ENCODE measurements at places on chromosomes 6 and 20. TPM values are rescaled to one million over a fixed set of nuclear protein-coding genes. Genes with fewer than 3 reads are reported as not detected.

DNA sequence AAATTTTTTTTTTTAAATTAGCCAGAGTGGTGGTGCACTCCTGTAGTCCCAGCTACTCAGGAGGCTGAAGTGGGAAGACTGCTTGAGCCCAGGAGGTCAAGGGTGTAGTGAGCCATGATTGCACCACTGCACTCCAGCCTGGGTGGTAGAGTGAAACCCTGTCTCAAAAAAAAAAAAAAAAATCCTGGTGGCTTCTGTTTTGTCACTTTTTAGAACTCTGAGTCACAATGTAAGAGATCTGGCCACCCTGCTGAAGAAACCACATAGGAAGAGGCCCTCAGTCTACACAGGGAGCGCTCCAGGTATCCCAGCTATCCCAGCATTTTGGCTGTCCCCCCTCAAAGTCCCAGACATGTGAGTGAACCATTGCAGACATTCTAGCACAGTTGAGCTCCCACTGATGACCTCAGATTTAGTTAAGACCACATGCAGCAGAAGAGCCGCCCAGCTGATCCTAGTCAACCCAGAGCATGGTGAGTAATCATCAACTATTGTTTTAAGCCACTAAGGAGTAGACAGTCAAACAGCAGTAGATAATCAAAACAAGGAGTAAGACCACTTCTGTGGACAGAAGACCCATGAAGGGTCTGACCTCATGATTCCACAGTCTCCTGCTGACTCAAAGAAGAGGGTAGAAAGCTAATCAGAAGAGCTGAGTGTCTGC is 12.7 kb upstream of the ARFGEF2 start:
- H3K27ac ChIP-seq: peak overlapping the region; percentile 14
- peaks cover 42% of the 10 kb centered on the region for H3K4me1 ChIP-seq
- no peaks in the 10 kb centered on the region for H3K27me3 ChIP-seq

GRCh38 chr6:158706369-158706982 is 56.6 kb downstream of the SYTL3 start:
- no peaks in the 10 kb centered on the region for H3K27me3 ChIP-seq
- no peak overlapping the region for H3K27ac ChIP-seq
- H3K4me1 ChIP-seq: peaks cover 18% of the 10 kb centered on the region
- no peak for DNase-seq
- H3K36me3 ChIP-seq: peaks cover 35% of the 10 kb centered on the region

GRCh38 chr6:125300992-125301434 is 754 bp downstream of the HDDC2 start:
- peak overlapping the region; percentile 76 for H3K27ac ChIP-seq
- peaks cover 18% of the 10 kb centered on the region for H3K27me3 ChIP-seq
- peaks cover 48% of the 10 kb centered on the region for H3K36me3 ChIP-seq
- peak overlapping the region; percentile 80 for H3K4me3 ChIP-seq
- peaks cover 37% of the 10 kb centered on the region for H3K4me1 ChIP-seq

DNA sequence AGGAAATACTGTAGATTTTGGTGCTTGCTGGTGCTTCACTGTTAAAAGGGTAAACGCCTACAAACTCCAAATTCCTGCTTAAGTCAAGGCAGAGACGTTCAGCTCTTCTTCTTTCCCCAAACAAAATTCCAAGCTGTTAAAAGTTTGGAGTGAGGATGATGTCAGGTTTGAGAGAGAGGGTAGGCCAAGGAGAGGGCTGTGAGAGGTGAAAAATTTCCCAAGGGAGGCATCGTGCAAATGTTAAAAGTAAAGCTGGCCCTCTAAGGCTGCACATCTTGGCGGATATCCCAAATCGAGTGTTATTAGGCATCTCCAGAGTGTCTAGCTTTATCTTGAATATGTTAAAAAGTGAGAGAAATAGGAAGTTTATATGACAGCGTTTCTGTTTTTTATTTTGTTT is 651.8 kb downstream of the QKI start:
- H3K27me3 ChIP-seq: no peaks in the 10 kb centered on the region
- no peaks in the 10 kb centered on the region for H3K4me1 ChIP-seq
- no peak overlapping the region for H3K27ac ChIP-seq
- DNase-seq: no peak

DNA sequence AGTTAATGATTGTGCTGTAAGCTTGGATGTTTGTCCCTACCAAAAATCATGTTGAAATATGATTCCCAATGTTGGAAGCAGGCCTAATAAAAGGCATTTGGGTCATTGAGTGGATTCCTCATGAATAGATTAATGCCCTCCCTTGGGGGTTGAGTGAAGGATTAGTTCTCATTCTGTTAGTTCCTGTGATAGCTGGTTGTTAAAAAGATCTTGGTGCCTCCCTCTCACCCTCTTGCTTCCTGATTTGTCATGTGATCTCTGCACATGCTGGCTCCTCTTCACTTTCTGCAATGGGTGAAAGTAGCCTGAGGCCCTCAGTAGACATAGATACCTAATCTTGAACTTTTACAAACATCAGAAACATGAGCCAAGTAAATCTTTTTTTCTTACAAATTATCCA is 115.6 kb upstream of the HCRTR2 start:
- no peak overlapping the region for H3K4me3 ChIP-seq
- no peaks in the 10 kb centered on the region for H3K4me1 ChIP-seq
- DNase-seq: no peak
- H3K36me3 ChIP-seq: no peaks in the 10 kb centered on the region
- no peak overlapping the region for H3K27ac ChIP-seq

- no peaks in the 10 kb centered on the region for H3K4me1 ChIP-seq
- no peaks in the 10 kb centered on the region for H3K36me3 ChIP-seq
- H3K4me3 ChIP-seq: no peak overlapping the region
- no peak for DNase-seq
Measured at GRCh38 chr6:65745614-65746013, 38.6 kb upstream of the EYS start.

DNA sequence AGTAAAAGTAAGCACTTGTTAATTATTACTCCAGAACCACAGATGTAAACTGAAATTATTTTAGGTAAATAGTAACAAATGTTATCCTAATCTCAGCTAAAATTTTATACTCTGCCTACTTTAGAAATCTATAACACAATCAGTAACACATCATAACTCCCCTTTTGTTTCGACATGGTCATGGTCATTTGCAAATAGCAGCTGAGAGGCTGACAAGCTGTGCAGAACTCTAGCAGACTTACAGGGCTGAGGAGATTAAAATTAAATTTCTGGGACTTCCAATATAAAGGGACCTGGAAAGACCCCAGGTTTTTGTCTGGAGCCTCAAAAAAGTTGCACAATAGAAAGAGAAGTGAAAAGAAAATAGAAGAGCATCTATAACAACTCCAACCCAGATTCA is 88.8 kb downstream of the PRL start:
- H3K36me3 ChIP-seq: no peaks in the 10 kb centered on the region
- no peak overlapping the region for H3K4me3 ChIP-seq
- DNase-seq: no peak
- no peak overlapping the region for H3K27ac ChIP-seq
- H3K4me1 ChIP-seq: no peaks in the 10 kb centered on the region
- H3K27me3 ChIP-seq: no peaks in the 10 kb centered on the region

- H3K27ac ChIP-seq: no peak overlapping the region
- H3K4me1 ChIP-seq: peaks cover 26% of the 10 kb centered on the region
- peaks cover 68% of the 10 kb centered on the region for H3K36me3 ChIP-seq
- DNase-seq: no peak
Measured at GRCh38 chr20:44620030-44620429, 31.5 kb downstream of the ADA start.

- peaks cover 3% of the 10 kb centered on the region for H3K27me3 ChIP-seq
- no peaks in the 10 kb centered on the region for H3K36me3 ChIP-seq
- H3K4me3 ChIP-seq: no peak overlapping the region
- no peak overlapping the region for H3K27ac ChIP-seq
Measured at GRCh38 chr6:4698901-4699659, 77.1 kb upstream of the CDYL start.

DNA sequence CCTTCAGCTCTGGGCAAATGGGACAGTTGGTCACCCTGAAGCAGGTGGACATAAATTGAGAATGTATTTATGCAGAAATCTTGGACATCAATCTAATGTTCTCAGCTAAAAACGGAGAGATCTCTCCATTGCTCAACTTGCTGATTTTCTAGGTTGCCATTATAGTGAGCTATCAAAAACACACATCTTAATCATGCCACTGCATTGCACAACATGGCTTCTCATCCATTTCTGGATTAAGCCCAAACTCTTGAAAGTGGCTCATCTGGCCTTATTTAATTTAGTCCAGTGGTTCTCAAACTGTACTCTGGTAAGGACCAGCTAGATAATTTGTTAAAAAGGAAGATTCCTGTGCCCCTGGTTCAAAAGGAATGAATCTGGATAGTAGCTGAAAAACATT is 324.9 kb upstream of the CITED2 start:
- H3K27me3 ChIP-seq: no peaks in the 10 kb centered on the region
- H3K36me3 ChIP-seq: peaks cover 2% of the 10 kb centered on the region
- no peak overlapping the region for H3K4me3 ChIP-seq
- no peak overlapping the region for H3K27ac ChIP-seq
- H3K4me1 ChIP-seq: peaks cover 4% of the 10 kb centered on the region

DNA sequence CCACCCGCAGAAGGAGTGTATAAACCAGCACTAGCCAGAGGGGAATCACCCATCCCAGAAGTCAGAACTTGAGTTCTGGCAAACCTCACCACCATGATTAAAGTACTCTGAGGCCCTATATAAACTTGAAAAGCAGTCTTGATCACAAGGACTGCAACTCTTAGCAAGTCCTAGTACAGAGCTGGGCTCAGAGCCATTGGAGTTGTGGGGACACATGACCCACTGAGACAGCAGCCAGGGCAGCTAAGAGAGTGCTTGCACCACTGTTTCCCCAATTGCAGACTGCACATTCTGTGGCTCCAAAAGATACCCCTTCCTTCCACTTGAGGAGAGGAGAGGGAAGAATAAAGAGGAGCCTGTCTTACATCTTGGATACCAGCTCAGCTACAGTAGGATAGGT is 4.7 kb upstream of the MCM9 start:
- peaks cover 33% of the 10 kb centered on the region for H3K36me3 ChIP-seq
- H3K4me3 ChIP-seq: no peak overlapping the region

GRCh38 chr20:62481425-62482145 is 5.8 kb upstream of the GATA5 start:
- peaks cover 1% of the 10 kb centered on the region for H3K4me1 ChIP-seq
- peaks cover 68% of the 10 kb centered on the region for H3K27me3 ChIP-seq
- no peak overlapping the region for H3K27ac ChIP-seq
- H3K4me3 ChIP-seq: no peak overlapping the region
- H3K36me3 ChIP-seq: no peaks in the 10 kb centered on the region

GRCh38 chr6:157235600-157236039 is 87.7 kb downstream of the TMEM242 start:
- peak; percentile 54 for DNase-seq
- H3K27ac ChIP-seq: no peak overlapping the region
- peaks cover 58% of the 10 kb centered on the region for H3K27me3 ChIP-seq
- peaks cover 16% of the 10 kb centered on the region for H3K4me1 ChIP-seq
- peak overlapping the region; percentile 76 for H3K4me3 ChIP-seq

GRCh38 chr6:130683761-130684517 is 143.3 kb upstream of the SMLR1 start:
- no peaks in the 10 kb centered on the region for H3K27me3 ChIP-seq
- no peak for DNase-seq
- H3K4me3 ChIP-seq: no peak overlapping the region
- no peak overlapping the region for H3K27ac ChIP-seq

DNA sequence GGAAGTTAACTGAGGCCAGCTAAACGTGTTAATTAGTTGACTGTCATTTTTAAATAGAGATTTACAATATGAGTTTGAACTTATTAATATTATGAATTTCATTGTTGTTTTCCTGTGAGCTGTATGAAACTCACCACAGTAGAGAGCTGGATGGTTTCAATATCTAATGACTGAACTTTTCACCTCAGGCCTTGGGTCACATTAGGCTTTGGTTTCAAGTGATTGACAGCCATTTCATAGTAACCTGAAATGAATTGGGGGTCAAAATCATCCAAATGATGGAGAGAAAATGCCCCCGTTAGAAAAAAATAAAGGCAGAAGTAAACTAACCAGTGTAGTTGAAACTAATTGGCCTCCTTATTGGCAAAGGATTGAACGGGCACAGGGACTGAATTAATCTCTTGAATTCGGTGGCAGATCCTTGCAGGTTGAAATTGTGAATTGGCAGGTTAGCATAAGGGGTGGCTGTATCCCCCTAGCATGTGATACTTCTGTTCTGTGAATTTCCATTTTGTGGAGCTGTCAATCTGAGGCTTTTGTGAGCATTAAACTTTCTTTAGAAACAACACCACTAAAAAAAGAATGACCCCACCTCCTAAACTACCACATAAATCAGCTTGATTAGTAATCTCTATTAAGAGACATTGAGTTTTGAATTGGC is 155.1 kb upstream of the MMS22L start:
- H3K36me3 ChIP-seq: no peaks in the 10 kb centered on the region
- no peaks in the 10 kb centered on the region for H3K4me1 ChIP-seq
- no peak overlapping the region for H3K27ac ChIP-seq
- no peak for DNase-seq

GRCh38 chr6:123321020-123321419 is 315.7 kb downstream of the TRDN start:
- no peak for DNase-seq
- no peaks in the 10 kb centered on the region for H3K27me3 ChIP-seq
- no peaks in the 10 kb centered on the region for H3K4me1 ChIP-seq
- H3K36me3 ChIP-seq: no peaks in the 10 kb centered on the region

- DNase-seq: no peak
- peaks cover 86% of the 10 kb centered on the region for H3K27me3 ChIP-seq
- no peak overlapping the region for H3K4me3 ChIP-seq
- H3K4me1 ChIP-seq: peaks cover 29% of the 10 kb centered on the region
- H3K27ac ChIP-seq: no peak overlapping the region
Measured at GRCh38 chr6:10409233-10409721, 5.6 kb downstream of the TFAP2A start.

DNA sequence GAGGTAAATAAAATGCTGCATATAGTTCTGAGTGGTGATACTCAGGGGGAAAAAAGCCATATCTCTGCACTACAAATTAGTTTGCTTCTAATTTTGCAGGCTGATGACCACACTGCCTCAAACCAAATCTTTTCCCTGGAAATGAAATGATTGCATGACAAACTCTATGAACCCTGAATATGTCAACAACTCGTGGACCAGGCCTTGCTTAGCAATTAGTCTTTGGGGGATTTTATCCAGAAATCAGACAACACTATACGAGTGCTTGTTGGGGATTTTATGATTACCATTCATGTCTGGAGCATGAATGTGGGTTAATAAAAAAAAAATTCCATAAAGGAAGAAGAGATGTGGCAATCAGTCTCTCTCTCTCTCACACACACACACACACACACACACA is 42.0 kb downstream of the SOBP start:
- H3K27ac ChIP-seq: no peak overlapping the region
- DNase-seq: no peak
- H3K4me1 ChIP-seq: peaks cover 3% of the 10 kb centered on the region
- no peaks in the 10 kb centered on the region for H3K36me3 ChIP-seq

- no peak overlapping the region for H3K27ac ChIP-seq
- no peak for DNase-seq
- H3K4me3 ChIP-seq: no peak overlapping the region
- peaks cover 39% of the 10 kb centered on the region for H3K4me1 ChIP-seq
Measured at GRCh38 chr6:133964052-133964451, 11.0 kb downstream of the TBPL1 start.

- no peaks in the 10 kb centered on the region for H3K4me1 ChIP-seq
- peaks cover 2% of the 10 kb centered on the region for H3K27me3 ChIP-seq
- H3K4me3 ChIP-seq: no peak overlapping the region
- no peak for DNase-seq
- H3K36me3 ChIP-seq: no peaks in the 10 kb centered on the region
- no peak overlapping the region for H3K27ac ChIP-seq
Measured at GRCh38 chr6:169243661-169244060, 10.0 kb downstream of the THBS2 start.

ECT2L gene
- not detected for total RNA-seq

AAR2 gene
- total RNA-seq: 23.9 TPM

ULBP3 gene
- 1.4 TPM for total RNA-seq

CAP2 gene
- not detected for total RNA-seq

KATNA1 gene
- 22.7 TPM for total RNA-seq

HCRTR2 gene
- not detected for total RNA-seq

XKR7 gene
- total RNA-seq: not detected

EDN1 gene
- not detected for total RNA-seq

MGME1 gene
- 46.6 TPM for total RNA-seq

MUCL3 gene
- not detected for total RNA-seq

All from activated CD8-positive, alpha-beta memory T cell treated with anti-CD3 and anti-CD28 coated beads, Interleukin-2, amount 10 ng/mL, durations not matched to agents 7 days and 5 days (primary cell).